ENCODE measurements at places on chromosomes 5 and 9.

- DNase-seq = no peak
Measured at GRCh38 chr9:76246680-76247079, 147.5 kb downstream of the RFK start.

DNA sequence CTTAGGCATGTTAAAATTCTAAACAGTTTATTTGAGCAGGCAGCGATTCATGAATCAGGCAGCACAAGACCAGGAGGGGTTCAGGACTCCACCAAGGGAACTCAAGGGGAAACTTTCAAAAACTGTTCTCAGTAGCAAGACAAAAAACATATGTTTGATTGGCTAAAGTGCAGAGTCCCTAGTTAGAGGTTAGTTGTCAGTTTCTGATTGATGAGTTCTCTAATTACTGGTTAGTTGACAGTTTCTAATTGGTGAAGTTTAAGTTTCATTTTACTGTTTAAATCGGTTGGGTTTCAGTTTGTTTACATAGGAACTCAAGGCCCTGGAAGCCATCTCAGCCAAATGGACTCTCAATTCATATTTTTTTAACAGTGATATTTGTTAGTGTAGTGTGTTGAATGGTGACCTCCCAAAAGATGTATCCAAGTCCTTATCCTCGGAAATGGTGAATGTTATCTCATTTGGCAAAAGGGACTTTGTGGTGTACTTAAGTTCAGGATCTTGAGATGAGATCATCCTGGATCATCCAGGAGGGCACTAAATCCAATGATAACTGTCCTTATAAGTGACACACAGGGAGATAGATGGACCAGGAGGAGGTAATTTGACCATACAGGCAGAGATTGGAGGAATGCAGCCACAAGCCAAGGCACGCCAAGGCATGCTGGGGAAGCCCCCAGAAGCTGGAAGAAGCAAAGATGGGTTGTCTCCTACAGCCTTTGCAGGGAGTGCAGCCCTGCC is 219.2 kb upstream of the RAI14 start:
- DNase-seq = no peak

- no peak for DNase-seq
Measured at GRCh38 chr9:105608721-105609598, 51.0 kb downstream of the FKTN start.

DNA sequence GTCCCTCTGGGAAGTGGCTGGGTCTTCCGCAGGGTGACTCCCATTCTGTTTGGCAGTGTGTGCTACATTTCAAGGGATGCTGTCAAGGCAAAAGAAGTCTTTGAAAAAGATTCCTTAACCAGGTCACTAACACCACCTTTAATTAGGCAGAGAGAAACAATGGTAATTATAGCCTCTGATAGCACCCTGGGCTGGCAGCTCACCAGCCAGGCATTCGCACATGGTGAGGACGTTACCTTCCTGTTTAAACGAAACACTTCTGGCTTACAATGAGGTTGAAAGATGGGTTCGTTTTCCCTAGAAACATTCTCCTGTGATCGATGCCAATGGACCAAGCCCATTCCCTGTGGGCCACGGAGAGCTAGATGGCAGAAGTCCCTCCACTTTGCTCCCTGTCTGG is 230.1 kb upstream of the PANK3 start:
- DNase-seq = no peak

- DNase-seq = no peak
Measured at GRCh38 chr9:21964925-21965385, 29.2 kb downstream of the CDKN2A start.

GRCh38 chr9:132381966-132382541 is 24.6 kb downstream of the TTF1 start:
- DNase-seq = no peak

DNA sequence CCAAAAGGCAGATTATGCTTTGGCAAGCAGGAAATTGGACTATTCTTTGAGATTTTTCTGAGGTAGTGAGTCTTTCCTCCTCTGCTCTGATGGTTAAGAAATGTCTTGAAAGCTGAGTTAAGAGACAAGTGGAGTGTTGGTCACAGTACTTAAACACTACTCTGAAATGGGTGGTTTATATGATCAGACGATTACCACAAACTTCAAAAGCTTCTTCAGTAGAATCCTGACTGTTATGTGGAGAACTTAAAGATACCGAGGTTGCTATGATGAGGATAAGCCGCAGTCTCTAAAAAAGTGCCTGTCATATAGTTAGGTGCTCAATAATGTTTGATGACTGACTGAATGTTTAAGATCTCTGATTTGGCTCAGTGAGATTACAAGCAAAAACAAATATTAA is 24.3 kb downstream of the GCNT4 start:
- DNase-seq = no peak

- DNase-seq = no peak
Measured at GRCh38 chr9:14216612-14217194, 97.2 kb downstream of the NFIB start.

DNA sequence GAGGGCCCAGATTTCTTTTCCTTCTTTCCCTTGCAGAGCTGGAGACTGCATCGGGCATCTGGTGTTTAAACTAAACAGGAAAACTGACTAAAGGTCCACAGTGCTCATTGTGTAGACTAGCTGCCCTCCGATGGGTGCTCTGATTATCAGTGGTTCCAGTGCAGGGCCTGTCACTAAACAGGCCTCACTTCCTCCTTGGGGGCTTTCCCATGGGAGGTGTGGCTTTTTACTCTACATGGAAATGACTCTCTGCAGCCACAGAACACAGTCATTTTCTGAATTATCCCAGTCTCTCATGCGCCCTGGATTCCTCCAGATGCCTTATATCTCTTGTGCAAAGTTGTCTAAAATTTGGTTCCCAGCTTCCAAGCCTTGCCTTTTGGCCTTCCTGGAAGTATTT is 199.2 kb downstream of the TRIO start:
- no peak for DNase-seq

DNA sequence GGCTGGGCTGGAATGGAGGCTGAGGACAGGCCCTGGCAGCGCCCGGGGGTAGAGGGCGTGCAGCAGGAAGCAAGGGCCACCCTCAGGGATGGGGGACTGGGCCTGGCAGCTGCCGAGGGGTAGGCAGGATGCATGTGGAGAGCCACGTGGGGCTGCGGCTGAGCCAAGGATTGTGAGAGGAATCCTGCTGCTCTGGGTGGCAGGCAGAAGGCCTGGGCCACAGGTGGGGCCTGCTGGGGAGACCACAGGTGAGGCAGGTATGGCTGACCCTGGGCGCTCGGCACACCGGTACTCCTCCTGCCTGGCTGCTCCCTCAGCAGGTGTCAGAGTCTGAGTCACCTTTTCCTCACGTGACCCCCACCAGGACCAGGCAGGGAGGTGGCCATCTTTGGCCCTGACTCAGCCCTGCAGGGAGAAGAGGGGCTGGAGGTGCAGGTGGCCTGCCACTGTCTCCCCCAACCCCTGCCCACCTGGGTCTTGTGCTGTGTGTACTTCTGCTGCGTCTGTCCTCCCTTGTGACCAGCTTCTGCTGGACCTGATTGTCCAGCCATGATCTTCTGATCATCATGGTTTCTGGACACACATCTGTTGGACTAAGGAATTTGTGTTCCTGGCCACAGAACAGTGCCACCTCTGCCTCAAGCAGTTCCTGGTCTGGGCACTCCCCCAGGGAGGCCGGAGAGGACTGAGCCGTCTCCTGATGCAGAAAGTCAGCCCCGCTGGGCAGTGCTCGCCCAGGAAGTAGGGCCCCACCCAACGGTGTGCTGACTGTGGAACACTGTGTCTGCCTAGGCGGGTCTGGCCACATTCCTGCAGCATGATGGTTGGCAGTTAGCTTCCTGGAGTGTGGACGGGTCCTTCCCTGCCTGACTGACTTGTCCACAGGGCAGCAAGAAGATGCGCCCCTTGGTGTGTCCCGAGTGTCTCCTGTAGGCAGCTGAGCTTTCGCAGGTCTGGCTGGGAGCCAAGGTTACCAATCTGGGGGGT is 6.4 kb downstream of the ARRDC1 start:
- no peak for DNase-seq

- DNase-seq = no peak
Measured at GRCh38 chr5:7970816-7971215, 101.9 kb downstream of the MTRR start.

GRCh38 chr5:178383919-178384815 is 151.6 kb upstream of the PHYKPL start:
- peak; percentile 40 for DNase-seq

- DNase-seq = peak; percentile 86
Measured at GRCh38 chr5:35938568-35939227, at the start of gene CAPSL. CAPSL (minus strand) TSS chr5:35938622; CDS start chr5:35921120, 17,502 bp downstream.

GRCh38 chr5:7274203-7274602 is 121.7 kb upstream of the ADCY2 start:
- no peak for DNase-seq

- peak; percentile 76 for DNase-seq
Measured at GRCh38 chr9:129139233-129139992, 28.2 kb downstream of the PTPA start.

DNA sequence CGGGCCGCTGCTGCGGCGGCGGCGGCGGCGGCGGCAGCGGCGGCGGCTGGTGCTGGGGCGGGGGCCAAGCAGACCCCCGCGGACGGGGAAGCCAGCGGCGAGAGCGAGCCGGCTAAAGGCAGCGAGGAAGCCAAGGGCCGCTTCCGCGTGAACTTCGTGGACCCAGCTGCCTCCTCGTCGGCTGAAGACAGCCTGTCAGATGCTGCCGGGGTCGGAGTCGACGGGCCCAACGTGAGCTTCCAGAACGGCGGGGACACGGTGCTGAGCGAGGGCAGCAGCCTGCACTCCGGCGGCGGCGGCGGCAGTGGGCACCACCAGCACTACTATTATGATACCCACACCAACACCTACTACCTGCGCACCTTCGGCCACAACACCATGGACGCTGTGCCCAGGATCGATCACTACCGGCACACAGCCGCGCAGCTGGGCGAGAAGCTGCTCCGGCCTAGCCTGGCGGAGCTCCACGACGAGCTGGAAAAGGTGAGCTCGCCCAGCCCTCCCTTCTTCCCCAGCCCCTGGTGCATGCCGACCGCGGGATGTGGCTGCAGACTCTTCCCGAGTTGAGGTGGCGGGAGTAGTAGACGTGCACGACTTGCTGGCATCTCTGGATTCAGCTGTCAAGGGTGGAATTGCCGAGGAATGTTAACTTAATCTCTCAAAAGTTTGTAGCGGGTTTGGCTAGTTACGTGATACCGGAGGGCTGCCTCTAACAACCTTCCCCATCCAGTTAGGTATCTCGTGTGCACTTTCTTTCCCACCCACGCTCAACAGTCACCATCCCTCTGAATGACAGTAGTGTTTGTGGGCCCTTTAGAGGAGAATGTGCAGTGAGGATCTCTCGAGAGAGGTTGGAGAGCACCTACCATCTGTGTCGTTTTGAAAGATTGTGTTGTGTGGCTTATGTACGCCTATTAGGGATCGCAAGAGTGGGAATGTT is 932 bp downstream of the SLC12A2 start:
- peak; percentile 30 for DNase-seq

GRCh38 chr5:108655750-108656450 is 91.8 kb upstream of the FER start:
- DNase-seq = no peak

DNA sequence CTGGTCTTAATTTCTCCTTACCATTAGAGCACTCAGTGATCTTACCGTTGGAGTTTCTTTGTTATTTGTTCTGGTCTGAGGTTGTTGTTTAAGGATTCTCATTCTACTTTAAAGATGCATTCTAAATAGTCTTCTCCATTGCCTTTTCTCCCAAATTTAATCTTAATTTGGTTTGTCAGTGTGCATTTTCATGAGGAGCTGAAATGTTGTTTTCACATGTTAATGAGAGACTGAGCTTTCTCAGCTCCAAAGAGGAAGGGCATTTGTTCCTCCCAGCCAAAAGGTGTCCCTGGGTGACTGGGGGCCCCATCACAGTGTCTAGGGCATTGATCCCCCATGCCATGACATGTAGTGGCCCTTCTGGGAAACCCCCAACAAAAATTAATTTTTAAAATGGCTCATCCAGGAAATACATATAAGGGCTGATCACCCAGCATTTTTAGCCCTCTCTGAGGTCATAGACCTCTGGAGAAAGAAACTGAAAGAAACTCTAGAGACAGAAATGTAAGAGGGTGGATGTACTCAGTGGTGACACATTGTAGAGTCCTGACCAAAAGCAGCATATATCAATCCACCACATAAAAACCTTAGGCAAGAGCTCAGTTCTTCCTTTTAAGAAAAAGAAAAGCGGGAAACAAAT is 240.4 kb upstream of the RAI14 start:
- no peak for DNase-seq

DNA sequence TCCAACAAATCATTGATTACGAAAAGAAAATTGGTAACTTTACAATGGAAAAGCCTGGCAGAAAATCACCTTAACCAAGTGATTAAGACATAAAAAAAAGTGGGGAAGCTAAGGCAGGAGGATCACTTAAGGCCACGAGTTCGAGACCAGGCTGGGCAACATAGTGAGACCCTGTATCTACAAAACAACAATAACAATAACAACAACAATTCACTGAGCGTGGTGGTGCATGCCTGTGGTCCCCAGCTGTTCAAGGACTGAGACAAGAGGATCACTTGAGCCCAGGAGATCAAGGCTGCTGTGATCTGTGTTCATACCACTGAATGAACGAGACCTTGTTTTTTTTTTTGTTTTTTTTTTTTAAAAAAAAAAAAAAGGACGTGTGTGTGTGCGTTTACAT is 21.3 kb downstream of the PTBP3 start:
- no peak for DNase-seq

GRCh38 chr5:55234121-55234700 is 803 bp upstream of the CCNO start:
- peak; percentile 33 for DNase-seq

GRCh38 chr9:91571036-91571435 is 147.4 kb upstream of the NFIL3 start:
- DNase-seq = no peak

- DNase-seq = no peak
Measured at GRCh38 chr5:31477971-31478370, 53.9 kb downstream of the DROSHA start.

DNA sequence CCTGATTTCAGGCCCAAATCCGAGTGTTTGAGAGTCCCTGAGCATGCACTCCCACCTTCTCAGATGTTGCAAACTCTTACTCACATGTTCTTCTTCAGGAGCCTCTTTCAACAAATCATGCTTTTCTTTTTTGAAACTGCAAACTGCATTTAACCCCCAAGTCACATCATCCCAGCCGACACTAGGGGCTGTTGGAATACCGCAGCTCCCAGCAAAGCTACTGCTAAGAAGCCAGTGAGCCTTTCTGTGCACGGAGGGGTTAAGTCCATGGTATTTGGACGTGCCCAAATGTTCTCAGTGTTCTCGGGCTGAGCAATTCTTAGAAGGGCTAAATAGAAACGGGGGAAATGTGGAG is 282.9 kb downstream of the NFIB start:
- DNase-seq = peak; percentile 29

DNA sequence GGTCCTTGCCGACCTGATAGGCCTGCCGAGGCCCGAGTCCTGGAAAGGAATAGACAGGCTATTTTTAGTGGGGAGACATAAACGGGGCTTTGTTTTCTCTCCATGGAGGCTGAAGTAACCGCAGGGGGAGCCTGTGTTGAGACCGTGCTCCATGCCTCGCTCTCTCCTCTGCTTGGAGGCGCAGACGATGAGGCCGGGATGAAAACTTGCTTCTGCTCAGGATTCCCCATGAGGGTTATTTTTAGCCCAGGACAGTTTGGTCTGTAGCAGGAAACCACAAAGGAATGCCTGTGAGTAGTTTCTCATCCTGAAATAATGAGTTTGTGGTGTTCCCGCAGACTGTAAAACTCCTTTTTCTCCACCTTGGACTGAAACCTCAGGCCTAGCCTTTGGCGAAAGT is 81.9 kb upstream of the RARS1 start:
- no peak for DNase-seq

- no peak for DNase-seq
Measured at GRCh38 chr5:117888688-117889087, 1099.7 kb downstream of the DTWD2 start.

Measured in WTC11 (cell line).